ENCODE measurements at places on chromosomes 12 and 14. TPM values are rescaled to one million over a fixed set of nuclear protein-coding genes. Genes with fewer than 3 reads are reported as not detected.

- H3K4me3 ChIP-seq = no peak overlapping the region
- no peaks in the 10 kb centered on the region for H3K27me3 ChIP-seq
- H3K4me1 ChIP-seq = no peaks in the 10 kb centered on the region
- H3K27ac ChIP-seq = no peak overlapping the region
- H3K36me3 ChIP-seq = no peaks in the 10 kb centered on the region
These were observed 27.8 kb downstream of the C14orf132 start for GRCh38 chr14:96066976-96067375.

DNA sequence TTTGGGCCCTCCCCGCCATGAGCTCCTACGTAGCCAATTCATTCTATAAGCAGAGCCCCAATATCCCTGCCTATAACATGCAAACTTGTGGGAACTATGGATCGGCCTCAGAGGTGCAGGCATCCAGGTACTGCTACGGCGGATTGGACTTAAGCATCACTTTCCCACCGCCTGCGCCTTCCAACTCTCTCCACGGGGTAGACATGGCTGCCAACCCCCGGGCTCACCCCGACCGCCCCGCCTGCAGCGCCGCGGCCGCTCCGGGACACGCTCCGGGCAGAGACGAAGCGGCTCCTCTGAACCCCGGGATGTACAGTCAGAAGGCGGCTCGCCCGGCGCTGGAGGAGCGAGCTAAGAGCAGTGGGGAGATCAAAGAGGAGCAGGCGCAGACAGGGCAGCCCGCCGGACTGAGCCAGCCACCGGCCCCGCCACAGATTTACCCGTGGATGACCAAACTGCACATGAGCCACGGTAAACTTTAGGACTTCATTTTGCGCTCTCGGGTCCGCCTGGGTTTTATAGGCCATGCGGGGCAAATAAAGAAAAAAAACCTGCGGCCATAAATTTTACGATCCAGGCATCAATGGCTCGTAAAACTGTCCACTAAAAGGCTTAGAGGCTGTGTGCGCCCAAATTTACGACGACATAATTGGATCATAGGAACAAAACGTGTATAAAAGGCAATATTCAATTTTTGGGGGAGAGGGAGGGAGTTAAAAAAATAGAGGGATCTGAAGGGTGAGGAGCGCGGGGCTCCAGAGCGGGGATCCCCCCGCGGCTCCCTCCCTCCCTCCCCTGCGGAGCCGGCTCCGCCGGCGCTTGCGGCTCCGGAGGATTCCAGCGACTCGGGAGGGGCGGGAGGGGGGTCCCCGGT, 493 bp downstream of the HOXC5 start:
- H3K4me3 ChIP-seq = peak overlapping the region; percentile 20
- H3K27ac ChIP-seq = no peak overlapping the region
- no peaks in the 10 kb centered on the region for H3K36me3 ChIP-seq
- peaks cover 5% of the 10 kb centered on the region for H3K4me1 ChIP-seq
- no peak for DNase-seq
- H3K27me3 ChIP-seq = peaks cover 100% of the 10 kb centered on the region

DNA sequence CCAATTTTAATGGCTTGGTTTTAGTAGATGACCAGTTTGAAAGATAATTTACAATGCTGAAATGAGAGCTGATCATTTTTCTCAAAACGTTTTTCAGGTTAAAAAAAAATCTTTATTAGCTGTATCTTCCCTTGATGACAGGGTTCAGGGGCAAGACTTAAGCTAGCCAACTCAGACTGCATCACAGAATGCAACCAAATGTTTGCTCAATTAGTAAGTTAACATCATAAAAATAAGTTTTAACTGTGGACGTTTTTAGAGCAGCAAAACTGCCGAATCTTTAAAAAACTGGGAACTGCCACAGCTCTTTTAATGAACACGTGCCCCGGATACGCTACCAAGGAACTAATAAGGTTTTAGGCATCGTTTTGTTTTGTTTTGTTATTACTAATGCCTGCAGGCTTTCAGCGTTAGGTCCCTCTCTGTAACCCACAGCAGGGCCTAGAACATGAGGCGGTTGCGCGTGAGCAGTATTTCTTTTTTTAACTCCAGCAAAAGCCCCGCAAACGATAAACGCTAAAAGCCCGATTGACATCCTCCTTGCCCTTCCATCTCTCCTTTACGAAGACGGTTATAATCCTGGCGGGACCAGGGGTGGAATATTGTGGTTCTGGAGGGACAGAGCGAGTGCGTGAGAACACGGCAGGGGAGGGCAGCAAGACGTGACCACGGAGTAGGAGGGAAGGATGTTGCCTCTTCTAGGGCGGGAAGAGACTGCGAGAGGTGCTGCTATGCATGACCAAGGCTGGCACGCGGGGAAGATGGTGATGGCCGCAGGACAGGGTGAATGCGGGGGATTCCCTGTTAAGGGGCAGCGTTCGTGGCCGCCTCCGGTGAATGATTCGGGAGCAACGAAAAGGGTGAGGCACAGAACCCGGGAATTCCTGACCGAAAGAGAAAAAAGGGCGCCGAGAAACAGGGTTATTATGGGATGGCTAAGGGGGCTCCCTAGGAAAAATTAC, 652 bp downstream of the SUPT16H start:
- peak overlapping the region; percentile 72 for H3K4me3 ChIP-seq
- peaks cover 23% of the 10 kb centered on the region for H3K4me1 ChIP-seq
- no peaks in the 10 kb centered on the region for H3K27me3 ChIP-seq
- peak; percentile 40 for DNase-seq

GRCh38 chr12:107461222-107461975, 224.2 kb upstream of the PWP1 start:
- no peaks in the 10 kb centered on the region for H3K36me3 ChIP-seq
- H3K4me1 ChIP-seq = no peaks in the 10 kb centered on the region
- no peak for DNase-seq
- H3K4me3 ChIP-seq = no peak overlapping the region

GRCh38 chr12:111246477-111247011, 122.4 kb downstream of the PHETA1 start:
- DNase-seq = no peak
- H3K27me3 ChIP-seq = no peaks in the 10 kb centered on the region
- H3K27ac ChIP-seq = no peak overlapping the region
- H3K36me3 ChIP-seq = no peaks in the 10 kb centered on the region
- H3K4me3 ChIP-seq = no peak overlapping the region

DNA sequence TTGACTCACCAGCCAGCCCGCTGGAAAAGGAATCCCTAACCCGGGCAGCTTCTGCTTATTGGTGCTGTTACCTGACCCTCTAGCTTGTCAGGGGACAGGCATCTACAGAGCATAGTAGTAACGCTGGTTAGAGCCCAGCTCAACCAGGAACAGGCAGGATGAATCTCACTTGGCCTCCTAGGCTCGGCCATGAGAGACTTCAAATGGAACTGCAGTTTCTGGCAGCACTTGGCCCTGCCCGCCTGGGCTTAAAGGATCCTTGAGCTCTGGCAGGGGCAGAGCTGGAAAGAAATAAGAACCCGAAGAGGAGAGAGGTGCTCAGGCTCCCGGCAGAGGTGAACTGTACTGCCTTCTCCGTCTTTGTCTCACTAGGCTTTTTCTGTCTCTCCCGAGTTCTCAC, 2.3 kb upstream of the LHX5 start:
- no peak overlapping the region for H3K27ac ChIP-seq
- H3K27me3 ChIP-seq = peaks cover 68% of the 10 kb centered on the region
- DNase-seq = no peak

DNA sequence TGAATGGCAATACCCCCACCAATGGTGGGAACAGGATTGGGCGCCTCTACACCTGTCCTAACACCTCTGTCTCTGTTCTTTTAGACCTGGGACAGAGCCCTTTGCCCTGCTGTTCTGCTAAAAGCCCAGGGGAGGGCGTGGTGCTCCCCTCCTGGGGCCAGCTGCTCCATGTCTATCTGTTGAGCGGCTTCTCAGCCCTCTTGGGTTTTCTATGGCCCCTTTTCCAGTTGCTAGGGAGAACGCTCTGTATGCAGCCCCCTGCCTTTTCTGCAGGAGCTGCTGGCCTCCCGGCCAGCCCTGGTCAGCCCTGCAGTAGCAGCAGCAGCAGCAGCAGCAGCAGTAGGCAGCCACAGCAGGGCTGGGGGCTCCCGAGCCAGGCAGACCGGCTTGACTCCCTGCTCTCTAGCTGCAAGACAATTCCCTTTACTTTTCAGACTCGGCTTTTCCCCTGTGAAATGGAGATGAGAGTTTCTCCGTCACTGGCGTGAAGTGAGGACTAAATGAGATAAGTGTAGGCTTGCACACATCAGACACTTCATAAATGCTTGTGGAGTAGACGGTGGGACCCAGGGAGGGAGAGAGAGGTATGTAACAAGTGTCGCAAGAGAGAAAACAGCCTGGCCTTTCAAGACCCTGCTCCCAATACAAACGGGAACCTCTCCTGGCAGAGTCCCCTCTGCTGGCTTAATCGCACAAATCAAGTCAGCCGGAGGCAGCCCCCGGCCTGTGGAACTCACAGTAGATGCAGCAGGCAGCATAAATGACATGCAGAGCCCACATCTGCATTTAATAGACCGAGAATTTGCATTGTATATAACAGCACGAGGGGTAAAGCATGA, 1.0 kb downstream of the RTL1 start:
- DNase-seq = no peak
- no peak overlapping the region for H3K4me3 ChIP-seq
- H3K36me3 ChIP-seq = no peaks in the 10 kb centered on the region
- no peak overlapping the region for H3K27ac ChIP-seq
- no peaks in the 10 kb centered on the region for H3K4me1 ChIP-seq

DNA sequence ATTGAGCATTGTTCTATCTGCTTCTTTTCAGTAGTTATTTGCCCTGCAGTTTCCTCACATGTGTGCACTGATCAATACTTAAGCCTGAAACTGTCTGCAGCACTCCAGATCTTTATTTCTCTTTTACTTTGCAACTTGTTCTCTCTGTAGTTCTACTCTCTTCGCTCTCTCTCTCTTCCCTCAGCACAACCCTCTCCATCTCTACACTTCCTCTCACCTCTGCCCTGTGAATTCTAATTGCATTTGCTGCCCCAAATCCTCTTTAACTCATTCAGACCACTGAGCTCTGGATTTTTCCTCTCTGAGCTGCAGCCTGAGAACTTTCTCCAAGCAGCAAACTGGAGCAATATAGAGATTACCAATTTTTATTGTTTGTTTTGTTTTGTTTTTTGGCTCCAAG, 1035.5 kb downstream of the FSCB start:
- no peak for DNase-seq
- H3K27ac ChIP-seq = no peak overlapping the region
- H3K36me3 ChIP-seq = no peaks in the 10 kb centered on the region
- H3K27me3 ChIP-seq = no peaks in the 10 kb centered on the region

DNA sequence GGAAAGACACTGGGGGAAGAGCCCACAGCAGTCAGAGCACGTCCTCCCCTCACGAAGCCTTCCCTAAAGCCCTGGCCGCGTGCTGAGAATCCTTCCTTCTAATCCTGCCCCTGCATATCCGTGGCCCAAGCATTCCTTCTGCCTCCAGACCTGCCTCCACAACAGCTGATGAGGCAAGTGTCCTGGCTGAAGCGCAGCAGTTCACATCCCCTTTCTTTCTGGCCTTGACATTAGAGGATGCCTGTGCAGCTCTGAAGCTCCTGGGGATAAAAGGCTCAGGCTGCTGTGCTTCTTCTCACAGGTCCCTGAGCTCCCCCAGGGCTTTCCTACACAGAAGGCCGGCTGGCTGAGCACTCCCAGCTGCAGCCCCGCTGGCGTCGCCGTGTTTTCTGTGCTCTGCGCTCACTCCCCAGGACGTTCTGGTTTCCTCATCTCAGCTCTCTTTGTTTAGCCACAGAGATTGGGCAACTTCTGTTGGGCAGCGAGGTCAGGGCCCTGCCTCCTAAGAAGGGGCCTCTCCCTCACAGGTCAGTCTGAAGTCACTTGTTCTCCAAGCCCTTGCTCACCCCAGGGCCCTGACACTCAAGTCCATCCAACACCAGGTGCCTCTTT, 45.8 kb downstream of the NINJ2 start:
- H3K36me3 ChIP-seq = no peaks in the 10 kb centered on the region
- peak overlapping the region; percentile 55 for H3K27ac ChIP-seq
- DNase-seq = peak; percentile 74
- H3K4me3 ChIP-seq = peak overlapping the region; percentile 8
- peaks cover 53% of the 10 kb centered on the region for H3K4me1 ChIP-seq
- H3K27me3 ChIP-seq = no peaks in the 10 kb centered on the region

- no peaks in the 10 kb centered on the region for H3K36me3 ChIP-seq
- no peak overlapping the region for H3K27ac ChIP-seq
- H3K4me1 ChIP-seq = no peaks in the 10 kb centered on the region
- DNase-seq = peak; percentile 16
- no peak overlapping the region for H3K4me3 ChIP-seq
These were observed 165.5 kb upstream of the ATP2B1 start for GRCh38 chr12:89874146-89874545.

- no peaks in the 10 kb centered on the region for H3K36me3 ChIP-seq
- H3K27ac ChIP-seq = no peak overlapping the region
- no peaks in the 10 kb centered on the region for H3K27me3 ChIP-seq
- DNase-seq = no peak
- no peaks in the 10 kb centered on the region for H3K4me1 ChIP-seq
- H3K4me3 ChIP-seq = no peak overlapping the region
These were observed 180.5 kb downstream of the KITLG start for GRCh38 chr12:88399811-88400210.

DNA sequence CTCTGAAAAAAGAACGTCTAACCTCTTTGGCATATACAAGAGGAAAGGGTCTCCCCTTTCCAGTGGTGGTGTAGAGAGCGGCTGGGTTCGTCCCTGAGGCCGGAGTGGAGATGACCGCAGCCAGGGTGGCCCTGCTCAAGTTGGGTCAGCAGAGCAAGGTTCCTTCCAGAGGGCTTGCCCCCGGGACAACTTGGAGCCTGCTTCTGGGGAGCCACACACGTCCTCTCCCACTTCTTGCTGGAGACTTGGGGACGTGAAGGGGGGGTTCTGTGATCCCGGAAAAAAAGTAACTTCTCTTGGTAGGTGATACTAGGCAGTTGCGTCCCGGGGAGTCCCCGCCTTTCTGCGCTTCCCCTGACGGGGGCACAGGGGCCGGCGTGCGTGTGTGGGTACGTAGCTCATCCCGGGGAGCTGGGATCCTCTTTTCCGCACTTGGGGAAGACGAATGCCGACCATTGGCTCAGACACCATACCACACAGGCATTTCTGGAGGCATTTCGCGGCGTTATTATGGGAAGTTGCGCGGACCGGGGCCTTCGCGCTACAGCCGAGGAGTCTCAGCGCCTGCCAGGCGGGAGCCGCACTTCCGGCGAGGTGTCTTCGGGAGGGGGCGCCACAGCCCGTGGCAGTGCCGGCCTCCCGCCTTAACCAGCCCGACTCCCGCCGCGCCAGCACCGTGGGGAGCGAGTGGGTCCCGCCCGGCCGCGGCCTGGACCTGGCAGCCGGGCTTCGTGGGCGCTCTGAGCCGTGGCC, 14.8 kb upstream of the PAX9 start:
- H3K4me1 ChIP-seq = peaks cover 16% of the 10 kb centered on the region
- peak overlapping the region; percentile 31 for H3K4me3 ChIP-seq
- no peak for DNase-seq
- H3K27me3 ChIP-seq = peaks cover 38% of the 10 kb centered on the region
- H3K27ac ChIP-seq = no peak overlapping the region
- no peaks in the 10 kb centered on the region for H3K36me3 ChIP-seq

- no peak overlapping the region for H3K4me3 ChIP-seq
- H3K27me3 ChIP-seq = peaks cover 15% of the 10 kb centered on the region
- no peaks in the 10 kb centered on the region for H3K4me1 ChIP-seq
- DNase-seq = no peak
- no peaks in the 10 kb centered on the region for H3K36me3 ChIP-seq
These were observed 178.5 kb upstream of the OR4E1 start for GRCh38 chr14:21852061-21852664.

GRCh38 chr12:6754411-6754810, 1.5 kb upstream of the MLF2 start:
- no peak overlapping the region for H3K4me3 ChIP-seq
- peaks cover 6% of the 10 kb centered on the region for H3K4me1 ChIP-seq
- no peaks in the 10 kb centered on the region for H3K27me3 ChIP-seq

Gene CAPZA3
- not detected for total RNA-seq

Gene SCYL2
- total RNA-seq = 40.4 TPM

Gene MSRB3
- 64.6 TPM for total RNA-seq

Gene OLR1
- total RNA-seq = 0.34 TPM

Gene RAD9B
- total RNA-seq = 0.67 TPM

Gene RNU7-1
- total RNA-seq = not detected

Gene KLRC2
- 0.51 TPM for total RNA-seq

Gene GEMIN2
- total RNA-seq = 17.8 TPM

Gene SYT10
- not detected for total RNA-seq

Data from heart left ventricle (tissue), 16 donors.